CD4-positive, alpha-beta T cell treated with Interleukin-6 for 4 hours (primary cell): ENCODE measurements at places on chromosomes 11 and 22.

- no peak for DNase-seq
Observed at GRCh38 chr11:4019891-4020290, 74.7 kb upstream of the RRM1 start.

DNA sequence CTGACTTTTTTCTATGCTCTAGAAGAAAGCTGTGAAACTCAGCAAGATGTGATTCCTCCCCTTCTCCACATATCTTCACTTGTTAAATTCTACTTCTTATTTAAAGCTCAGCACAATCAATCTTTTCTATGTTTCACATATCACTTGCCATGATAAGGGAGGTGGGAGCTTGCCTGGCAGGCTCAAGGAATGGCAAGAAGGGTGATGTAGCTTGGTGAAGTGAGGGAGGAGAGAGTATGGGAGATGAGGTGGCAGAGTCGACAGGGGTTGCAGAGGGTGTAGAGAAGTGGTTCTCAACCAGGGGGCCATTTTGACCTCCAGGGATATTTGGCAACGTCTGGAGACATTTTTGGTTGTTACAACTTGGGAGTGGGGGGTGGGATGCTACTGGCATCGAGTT lies 120.6 kb upstream of the TIMP3 start:
- no peak for DNase-seq

DNA sequence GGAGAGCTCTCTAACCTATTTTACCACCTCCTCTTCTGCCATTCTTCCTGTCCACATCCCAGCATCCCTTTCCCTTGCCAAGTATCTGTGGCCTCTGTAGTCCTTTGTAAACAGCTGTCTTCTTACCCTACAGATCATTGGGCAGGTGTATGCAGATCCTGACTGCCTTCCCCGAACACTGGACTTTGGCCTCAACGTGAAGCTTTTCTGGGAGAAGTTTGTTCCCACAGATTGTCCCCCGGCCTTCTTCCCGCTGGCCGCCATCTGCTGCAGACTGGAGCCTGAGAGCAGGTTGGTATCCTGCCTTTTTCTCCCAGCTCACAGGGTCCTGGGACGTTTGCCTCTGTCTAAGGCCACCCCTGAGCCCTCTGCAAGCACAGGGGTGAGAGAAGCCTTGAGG lies 17.3 kb downstream of the PIK3IP1 start:
- DNase-seq = no peak

GRCh38 chr11:41398175-41398574 lies 61.3 kb downstream of the LRRC4C start:
- DNase-seq = no peak

DNA sequence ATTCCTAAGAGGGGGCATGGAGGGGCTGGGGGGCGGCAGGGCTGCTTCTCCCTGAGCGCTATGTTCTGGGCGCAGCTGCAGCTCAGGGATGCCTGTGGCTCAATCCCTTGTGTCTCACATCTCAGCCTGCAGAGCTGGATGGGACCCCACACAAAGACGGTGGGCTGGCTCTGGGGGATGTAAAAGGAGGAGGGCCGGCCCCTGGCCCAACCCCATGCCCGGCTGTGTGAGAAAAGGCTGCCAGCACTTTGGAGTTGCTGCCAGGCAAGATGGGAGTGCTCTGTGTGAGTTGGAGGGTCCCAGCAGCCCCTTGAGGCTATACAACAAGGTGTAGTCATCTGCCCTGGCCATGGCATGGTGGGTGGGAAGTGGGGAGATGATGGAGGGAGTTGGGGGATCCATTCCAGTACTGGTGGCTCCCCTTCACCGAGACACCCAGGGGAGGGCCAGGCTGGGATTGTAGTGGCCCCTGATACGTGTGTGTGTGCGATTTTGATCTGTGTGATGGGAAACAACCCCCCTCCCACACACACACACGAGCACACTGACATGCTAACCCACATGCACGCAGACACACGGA lies 1.3 kb upstream of the TBX10 start:
- no peak for DNase-seq

GRCh38 chr22:46237453-46238124 lies 12.5 kb downstream of the CDPF1 start:
- DNase-seq = no peak

DNA sequence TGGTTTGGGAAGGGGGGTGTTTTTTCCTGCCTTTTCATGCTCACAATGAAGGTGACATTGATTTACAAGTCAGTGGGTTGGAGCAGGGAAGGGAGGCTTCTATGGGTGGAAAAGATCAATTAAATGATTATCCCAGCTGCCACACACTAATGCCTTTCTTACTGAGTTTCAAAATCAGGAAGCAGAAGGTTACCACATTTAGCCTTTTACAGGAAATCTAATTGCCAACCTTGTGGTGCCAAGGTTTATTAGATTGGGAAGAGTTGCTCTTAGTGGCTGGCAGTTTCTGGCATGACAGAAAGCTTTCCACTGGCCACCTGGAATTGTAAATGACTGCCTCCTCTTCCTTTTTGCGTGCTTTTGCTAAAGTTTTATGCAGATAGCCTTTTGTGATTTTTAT lies 98.7 kb downstream of the NAV2 start:
- DNase-seq = no peak

DNA sequence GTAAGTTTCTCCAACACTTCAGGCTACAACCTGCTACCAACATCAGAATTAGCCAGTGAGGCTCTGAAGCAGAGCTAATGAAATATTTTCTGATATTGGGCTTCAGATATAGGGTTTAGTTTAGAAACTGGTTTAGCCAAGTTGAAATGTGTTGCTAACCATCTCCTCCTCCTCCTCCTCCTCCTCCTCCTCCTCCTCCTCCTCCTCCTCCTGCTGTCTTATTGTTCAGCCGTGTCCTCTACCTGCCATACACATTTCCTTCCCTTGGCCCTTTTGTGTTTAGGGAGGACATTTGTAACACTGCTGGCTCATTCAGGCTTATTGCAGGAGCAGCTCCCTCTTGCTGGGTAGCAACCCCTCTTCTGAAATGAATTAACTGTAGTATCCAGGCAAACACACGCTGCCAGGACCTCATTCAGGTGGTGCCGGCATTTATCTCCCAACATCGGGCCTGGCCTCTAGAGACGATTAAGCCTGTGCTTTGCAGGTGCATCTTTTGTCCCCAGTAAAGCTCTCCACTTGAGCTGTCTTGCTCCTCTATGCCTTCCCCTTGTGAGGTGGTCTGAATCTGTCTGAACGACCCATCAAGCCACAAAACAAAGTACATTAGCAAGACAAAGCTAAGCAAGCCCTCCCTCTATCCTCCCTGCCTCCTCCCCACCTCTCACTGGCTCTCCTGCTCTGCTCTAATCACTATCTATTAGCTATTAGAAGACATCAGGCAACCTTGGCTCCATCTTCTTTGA lies 82.9 kb downstream of the KCNJ1 start:
- no peak for DNase-seq

DNA sequence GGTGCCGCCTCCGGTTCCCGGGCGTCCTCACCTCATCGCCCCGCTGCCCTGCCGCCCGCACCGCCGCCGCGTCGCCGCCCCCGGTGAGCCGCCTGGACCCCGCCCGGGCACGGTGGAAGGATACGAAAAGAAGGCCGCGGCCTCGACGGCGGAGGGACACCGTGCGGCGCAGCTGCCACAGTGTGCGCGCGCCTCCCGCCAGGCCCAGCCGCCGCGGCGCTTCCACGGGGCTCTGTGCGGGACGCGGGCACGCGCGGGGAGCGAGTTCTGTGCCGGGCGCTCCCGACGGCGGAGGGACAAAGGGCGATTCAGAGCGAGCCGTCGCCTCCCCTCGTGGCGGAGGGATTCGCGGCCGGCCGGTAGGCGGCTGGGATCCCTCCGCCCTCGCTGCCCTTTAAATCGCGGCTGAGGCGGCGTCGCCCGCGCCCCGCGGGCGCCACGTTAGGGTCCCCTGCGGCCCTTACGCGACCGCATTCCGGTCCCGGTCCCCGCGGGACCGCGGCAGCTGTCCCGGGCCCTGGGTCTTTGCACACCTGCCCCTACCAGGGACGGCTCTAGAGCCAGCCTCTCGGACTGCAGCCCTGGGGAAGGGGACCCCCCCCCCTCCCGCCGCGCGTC lies 568 bp upstream of the KMT5B start:
- peak; percentile 84 for DNase-seq

- DNase-seq = no peak
Observed at GRCh38 chr11:76622493-76623094, 48.0 kb downstream of the LRRC32 start.

DNA sequence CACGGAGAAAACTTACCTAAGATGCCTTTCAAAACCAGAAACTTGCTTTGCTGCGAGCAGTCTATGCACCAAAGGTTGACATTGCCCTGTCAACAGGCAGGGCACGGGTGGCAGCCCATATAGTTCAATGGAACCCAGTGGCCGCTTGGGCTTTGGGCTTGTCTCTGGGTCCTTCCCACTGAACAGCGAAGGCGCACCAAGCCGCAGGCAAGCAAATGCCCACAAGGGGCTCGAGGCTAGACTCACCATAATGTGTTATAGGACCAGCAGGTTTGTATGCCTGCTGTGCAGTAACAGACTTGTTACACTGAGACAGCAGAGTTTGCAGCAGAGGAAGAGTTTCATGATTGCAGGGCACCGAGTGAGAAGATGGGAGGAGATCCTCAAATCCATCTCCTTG lies 20.3 kb downstream of the CLDN5 start:
- no peak for DNase-seq

GRCh38 chr11:75400146-75400865 lies 988 bp downstream of the RPS3 start:
- DNase-seq = no peak

GRCh38 chr11:96254854-96255253 lies 88.1 kb downstream of the MAML2 start:
- no peak for DNase-seq
